ENCODE measurements at places on chromosomes 7 and 10.

GRCh38 chr7:88156356-88156755 lies 63.5 kb downstream of the SRI start:
- no peak for DNase-seq

GRCh38 chr7:74284781-74285259 lies 4.4 kb upstream of the CLIP2 start:
- DNase-seq: no peak

DNA sequence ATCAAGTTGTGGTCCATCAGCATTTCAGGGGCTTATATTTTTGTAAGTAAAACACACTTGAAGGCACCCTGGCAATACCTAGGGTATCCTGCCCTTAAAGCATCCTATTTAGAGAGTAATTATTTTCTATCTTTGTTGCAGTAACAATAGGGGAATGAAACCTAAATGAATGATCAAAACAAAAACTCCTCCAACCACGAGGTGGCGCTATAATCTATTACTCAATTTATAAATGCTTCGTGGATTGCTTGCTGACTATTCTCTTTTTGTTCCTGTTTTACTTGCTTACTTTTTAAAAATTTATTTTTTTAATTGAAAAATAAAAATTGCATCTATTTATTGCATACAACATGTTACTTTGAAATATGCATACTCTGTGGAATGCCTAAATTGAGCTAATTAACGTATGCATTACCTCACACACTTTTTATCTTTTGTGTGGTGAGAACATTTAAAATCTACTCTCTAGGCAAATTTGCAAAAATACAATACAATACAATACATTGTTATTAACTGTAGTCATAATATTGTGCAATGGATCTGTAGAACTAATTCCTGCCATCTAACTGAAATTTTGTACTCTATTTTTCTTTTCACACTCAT lies 147.7 kb upstream of the BMPER start:
- DNase-seq: no peak

- DNase-seq: no peak
Measured at GRCh38 chr7:42570944-42571343, 333.9 kb upstream of the GLI3 start.

- no peak for DNase-seq
Measured at GRCh38 chr7:75040512-75040911, 33.1 kb downstream of the RCC1L start.

- no peak for DNase-seq
Measured at GRCh38 chr7:120519224-120519623, 246.2 kb downstream of the KCND2 start.

Measured in AG04449 (cell line).